ENCODE measurements at places on chromosomes 11 and 22. TPM values are rescaled to one million over a fixed set of nuclear protein-coding genes. Genes with fewer than 3 reads are reported as not detected.
A peak's percentile ranks its signal among the peaks of the same experiment; 100 is the strongest.

DNA sequence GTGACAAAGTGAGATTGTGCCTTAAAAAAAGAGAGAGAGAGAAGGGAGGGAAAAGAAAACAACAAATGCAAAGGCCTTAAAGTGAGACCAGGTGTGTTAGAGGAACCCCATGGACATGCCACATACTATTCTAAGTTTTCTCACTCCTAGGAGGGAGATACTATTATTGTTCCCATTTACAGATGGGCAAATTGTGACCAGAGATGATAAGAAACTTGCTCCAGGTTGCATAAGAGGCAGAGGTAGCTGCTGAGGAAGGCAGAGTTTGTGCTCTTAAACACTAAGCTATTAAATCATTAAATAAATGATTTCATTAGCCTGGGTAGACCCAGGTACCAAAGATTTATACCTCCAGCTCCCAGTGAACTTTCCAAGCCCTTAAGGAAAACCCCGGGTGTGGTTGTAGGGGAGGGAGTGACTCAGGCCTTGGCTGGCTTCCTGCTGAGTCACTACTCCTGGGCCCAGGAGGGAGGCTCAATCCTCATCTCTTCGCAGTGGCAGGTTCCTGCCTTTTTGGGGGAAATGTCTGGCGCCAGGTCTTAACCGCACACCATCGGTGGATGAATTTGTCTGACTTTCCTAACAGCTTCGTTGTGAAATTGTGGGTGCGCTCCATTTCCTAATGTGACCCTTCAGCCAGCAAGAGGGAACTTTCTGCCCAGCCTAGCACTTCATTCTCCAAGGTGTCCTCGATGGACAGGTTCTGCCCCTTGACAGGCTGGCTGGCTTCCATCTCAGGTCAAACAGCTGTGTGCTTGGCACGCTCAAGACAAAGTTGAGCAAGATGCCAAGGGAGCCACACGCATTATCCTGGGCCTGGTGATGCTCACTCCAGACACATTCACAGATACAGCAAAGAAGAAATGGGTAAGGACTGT, 33.4 kb upstream of the PTPRJ start:
- no peaks in the 10 kb centered on the region for H3K36me3 ChIP-seq
- no peak overlapping the region for H3K4me3 ChIP-seq
- H3K27me3 ChIP-seq: no peaks in the 10 kb centered on the region

Gene COPB1
- total RNA-seq: 71.6 TPM

DNA sequence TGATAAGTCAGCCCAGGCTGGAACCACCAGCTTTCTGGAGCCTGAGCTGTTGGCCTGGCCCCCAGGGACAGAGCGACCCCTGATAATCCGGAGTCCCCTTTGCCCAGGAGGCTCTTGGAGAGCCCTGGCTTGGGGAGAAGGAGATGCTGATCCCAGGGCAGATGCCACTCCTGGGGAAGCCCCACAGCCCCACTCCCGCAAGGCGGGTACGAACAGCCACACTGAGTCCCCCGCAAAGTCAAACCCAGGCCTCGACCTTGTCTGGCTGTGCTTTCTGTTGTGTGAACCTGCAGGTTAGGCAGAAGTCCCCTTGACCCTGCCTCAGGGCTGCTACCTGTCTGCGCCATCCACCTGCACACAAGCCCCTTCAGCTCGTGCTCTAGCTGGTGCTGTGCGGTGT, 108.0 kb downstream of the KCNQ1OT1 start:
- peaks cover 2% of the 10 kb centered on the region for H3K36me3 ChIP-seq
- H3K4me3 ChIP-seq: no peak overlapping the region
- no peaks in the 10 kb centered on the region for H3K4me1 ChIP-seq
- no peak overlapping the region for H3K27ac ChIP-seq

DNA sequence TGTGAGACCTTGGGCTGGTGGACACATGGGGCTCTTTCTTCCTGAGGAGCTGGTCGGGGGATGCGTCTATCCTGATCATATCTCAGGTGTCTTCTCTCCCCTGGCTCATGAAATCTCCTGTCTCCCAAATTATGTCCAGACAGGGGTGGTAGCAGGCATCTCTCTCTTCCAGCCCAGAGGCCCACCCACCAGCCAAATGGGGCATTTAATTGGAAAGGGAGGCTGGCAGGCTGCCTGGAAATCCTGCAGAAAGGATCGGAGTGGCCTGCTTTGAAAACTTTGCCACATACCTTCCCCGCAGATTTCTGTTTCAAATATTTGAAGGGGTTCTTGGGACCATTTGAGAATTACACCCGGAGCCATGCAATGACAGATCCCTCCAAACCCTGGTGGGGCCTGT, 37.4 kb downstream of the SMIM38 start:
- DNase-seq: no peak
- no peak overlapping the region for H3K4me3 ChIP-seq
- no peak overlapping the region for H3K27ac ChIP-seq
- peaks cover 6% of the 10 kb centered on the region for H3K36me3 ChIP-seq
- no peaks in the 10 kb centered on the region for H3K27me3 ChIP-seq

DNA sequence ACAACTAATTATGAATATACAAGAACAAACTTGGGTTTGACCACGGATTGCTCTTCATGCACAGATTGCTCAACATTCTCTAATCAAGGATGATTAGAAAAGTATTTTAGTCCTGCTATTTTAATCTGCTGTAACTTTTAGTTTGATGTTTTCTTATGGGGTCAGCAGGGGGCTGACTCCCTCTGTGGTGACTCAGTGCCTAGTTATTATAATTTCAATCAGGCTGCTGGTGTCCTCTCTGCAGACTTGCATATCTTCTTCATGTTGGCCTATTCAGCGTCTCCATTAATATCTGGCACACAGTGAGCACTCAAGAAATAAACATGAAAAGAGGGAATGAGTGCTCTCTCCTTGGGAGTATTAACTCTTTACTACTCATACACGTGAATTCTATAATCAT, 223.8 kb upstream of the DDI1 start:
- peaks cover 8% of the 10 kb centered on the region for H3K4me1 ChIP-seq
- no peak for DNase-seq
- no peaks in the 10 kb centered on the region for H3K27me3 ChIP-seq

GRCh38 chr11:24181395-24182047, 315.3 kb upstream of the LUZP2 start:
- no peaks in the 10 kb centered on the region for H3K36me3 ChIP-seq
- H3K4me1 ChIP-seq: no peaks in the 10 kb centered on the region
- no peaks in the 10 kb centered on the region for H3K27me3 ChIP-seq
- DNase-seq: no peak
- no peak overlapping the region for H3K4me3 ChIP-seq
- H3K27ac ChIP-seq: no peak overlapping the region

GRCh38 chr11:12110714-12111548, 541 bp downstream of the MICAL2 start:
- H3K27ac ChIP-seq: no peak overlapping the region
- peaks cover 7% of the 10 kb centered on the region for H3K27me3 ChIP-seq
- DNase-seq: peak; percentile 43
- no peaks in the 10 kb centered on the region for H3K36me3 ChIP-seq
- peak overlapping the region; percentile 80 for H3K4me3 ChIP-seq

Gene FAM181B
- 0.13 TPM for total RNA-seq

GRCh38 chr11:119721129-119722120, 7.6 kb downstream of the NECTIN1 start:
- no peak overlapping the region for H3K4me3 ChIP-seq
- H3K36me3 ChIP-seq: peaks cover 7% of the 10 kb centered on the region
- no peaks in the 10 kb centered on the region for H3K27me3 ChIP-seq

DNA sequence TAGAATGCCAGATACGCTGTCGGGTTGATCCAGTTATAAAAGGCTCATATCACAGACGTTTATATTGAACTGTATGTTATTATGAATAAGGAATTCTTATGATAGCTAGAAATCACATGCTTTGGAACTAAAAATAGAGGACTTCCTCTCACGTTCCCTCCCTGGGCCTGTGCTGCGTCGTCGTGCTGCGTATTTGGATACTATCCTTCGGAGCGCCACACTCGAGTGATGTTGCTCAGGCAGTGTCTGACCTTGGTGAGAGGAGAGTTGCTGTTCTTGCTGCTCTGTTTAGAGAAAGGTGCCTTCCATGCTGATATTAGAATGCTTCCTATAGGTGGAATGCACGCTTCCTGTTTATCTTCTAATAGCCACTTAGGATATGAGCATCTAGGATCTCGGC, 20.2 kb upstream of the ST14 start:
- DNase-seq: no peak
- peaks cover 68% of the 10 kb centered on the region for H3K36me3 ChIP-seq
- H3K27ac ChIP-seq: no peak overlapping the region

Gene SLC29A2
- 29.8 TPM for total RNA-seq

DNA sequence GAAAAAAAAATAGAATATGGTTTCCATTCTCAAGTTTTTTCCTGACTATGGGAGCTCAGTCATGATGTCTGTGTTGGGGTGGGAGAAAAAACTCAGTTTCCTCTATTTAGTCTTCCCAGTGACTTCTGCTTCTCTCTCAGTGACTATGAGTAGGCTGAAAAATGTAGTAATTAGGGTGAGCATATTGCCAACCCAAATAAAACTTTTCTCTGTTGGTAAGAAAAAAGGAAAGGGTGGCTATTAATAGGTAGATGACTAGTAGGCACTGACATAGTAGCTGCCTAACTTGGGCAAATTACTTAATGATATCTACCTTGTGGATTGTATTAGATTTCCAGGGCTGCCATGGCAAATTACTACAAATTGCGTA, 34.2 kb upstream of the BIRC3 start:
- no peaks in the 10 kb centered on the region for H3K27me3 ChIP-seq
- H3K36me3 ChIP-seq: 0 out of 2 replicates have a peak, but pooled peaks cover 8% of the 10 kb centered on the region
- no peak overlapping the region for H3K27ac ChIP-seq

GRCh38 chr11:61783717-61784505, 8.5 kb downstream of the TMEM258 start:
- H3K4me1 ChIP-seq: no peaks in the 10 kb centered on the region
- H3K4me3 ChIP-seq: no peak overlapping the region
- H3K36me3 ChIP-seq: peaks cover 17% of the 10 kb centered on the region
- DNase-seq: peak; percentile 29
- H3K27ac ChIP-seq: no peak overlapping the region

Gene OVCH2
- 0.44 TPM for total RNA-seq

Gene DGCR6
- 2.2 TPM for total RNA-seq

DNA sequence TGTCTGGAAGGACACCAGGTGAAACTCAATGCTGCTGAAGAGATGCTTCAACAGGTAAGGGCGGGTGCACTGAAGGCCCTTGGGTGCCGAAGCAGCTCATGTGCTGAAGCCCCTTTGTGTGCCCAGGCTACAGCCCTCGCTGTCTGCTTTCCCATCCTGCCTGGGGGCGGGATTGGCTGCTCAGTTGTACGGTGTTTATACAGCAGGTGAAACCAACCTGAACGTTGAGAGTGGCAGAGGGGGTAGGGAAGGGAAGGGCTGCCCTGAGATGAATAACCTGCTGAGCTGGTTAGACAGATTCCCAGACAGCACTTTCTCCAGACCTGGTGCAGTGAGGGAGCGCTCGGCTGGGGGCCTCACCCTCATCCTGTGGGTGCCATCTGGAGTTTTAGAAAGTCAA, 75.7 kb downstream of the CYB5R2 start:
- no peak overlapping the region for H3K4me3 ChIP-seq
- H3K27me3 ChIP-seq: no peaks in the 10 kb centered on the region
- H3K4me1 ChIP-seq: peaks cover 4% of the 10 kb centered on the region
- H3K36me3 ChIP-seq: peaks cover 9% of the 10 kb centered on the region
- no peak for DNase-seq

- no peak overlapping the region for H3K27ac ChIP-seq
- no peaks in the 10 kb centered on the region for H3K36me3 ChIP-seq
- peak; percentile 27 for DNase-seq
- peak overlapping the region; percentile 72 for H3K4me3 ChIP-seq
- no peaks in the 10 kb centered on the region for H3K27me3 ChIP-seq
- H3K4me1 ChIP-seq: no peaks in the 10 kb centered on the region
Measured at GRCh38 chr11:77067861-77068443, 1.2 kb downstream of the CAPN5 start.

Gene RAC2
- 2.5 TPM for total RNA-seq

DNA sequence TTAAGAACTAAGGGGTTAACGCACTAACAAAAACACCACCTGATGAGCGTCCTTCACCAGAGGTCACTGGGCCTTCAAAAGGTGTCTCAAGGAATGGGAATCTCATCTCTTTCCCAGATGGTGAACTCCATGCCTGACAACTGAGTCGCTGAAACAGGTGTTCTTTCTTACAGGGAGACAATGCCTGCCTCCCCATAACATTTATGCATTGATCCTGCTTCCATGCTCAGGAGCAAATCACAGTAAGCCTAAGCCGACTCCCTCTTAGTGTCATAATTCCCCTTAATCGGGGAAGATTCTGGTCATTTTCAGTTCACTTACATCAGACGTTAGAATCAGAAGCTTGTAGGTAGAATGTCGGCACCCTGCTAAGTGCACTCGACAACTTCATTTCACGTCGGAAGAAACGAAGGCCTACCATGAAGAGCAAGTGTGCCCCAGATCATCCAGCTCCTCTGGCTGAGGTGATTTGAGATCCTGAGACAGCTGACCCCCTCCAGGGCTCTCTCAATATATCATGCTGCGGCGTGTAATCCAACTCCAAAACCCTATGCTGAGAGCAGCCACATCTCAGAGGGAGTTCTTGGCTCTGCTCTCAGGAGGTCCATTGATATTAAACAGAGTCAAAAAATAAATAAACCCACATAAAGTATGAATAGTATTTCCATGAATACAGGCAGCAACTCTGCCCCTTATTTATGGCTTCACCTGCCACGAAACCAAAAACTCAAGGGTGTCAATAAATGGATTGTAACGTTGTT, 163.1 kb downstream of the LARGE1 start:
- H3K4me1 ChIP-seq: peaks cover 8% of the 10 kb centered on the region
- no peaks in the 10 kb centered on the region for H3K27me3 ChIP-seq
- no peak overlapping the region for H3K27ac ChIP-seq
- no peak for DNase-seq
- no peak overlapping the region for H3K4me3 ChIP-seq

Gene C11orf16
- 0.15 TPM for total RNA-seq

DNA sequence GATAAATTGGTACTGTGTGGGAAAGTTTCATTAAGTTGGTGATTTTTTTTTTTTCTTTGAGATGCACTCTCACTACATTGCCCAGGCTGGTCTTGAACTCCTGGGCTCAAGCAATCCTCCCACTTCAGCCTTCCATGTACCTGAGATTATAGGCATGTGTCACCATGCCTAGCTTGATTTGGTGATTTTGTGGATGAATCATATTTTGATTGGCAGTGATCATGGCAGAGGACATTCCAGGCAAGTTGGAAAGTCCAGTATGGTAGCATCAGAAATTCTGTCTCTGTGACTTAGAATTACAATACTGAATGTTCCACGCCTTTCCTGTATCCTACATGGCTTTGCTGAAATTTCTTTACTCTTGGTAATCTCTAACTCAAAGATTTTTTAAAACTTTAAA, 49.4 kb downstream of the HORMAD2 start:
- no peak overlapping the region for H3K27ac ChIP-seq
- DNase-seq: no peak
- H3K4me3 ChIP-seq: no peak overlapping the region

Gene KDM4E
- total RNA-seq: not detected
